Right kidney (tissue), 9 donors: ENCODE measurements at places on chromosomes 16 and 17.

DNA sequence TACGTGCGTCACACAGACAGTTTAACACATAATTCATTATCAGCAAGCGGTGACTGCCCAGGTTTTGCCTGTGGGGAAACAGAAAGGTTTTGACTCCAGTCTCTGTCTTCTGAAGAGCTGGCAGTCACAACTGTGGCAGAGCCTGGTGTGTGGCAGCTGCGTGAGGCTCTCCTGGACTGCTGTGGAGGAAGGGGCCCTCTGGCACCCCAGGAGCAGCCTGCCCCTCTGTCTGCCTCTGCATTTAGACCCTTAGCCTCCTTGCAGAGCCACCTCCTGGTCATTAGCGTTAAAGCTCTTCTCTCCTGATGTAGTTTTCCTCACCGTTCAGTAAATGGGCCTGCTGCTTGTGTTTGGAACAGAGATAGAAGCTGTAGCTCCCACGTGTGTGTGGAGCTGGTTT is 10.9 kb downstream of the RAB40C start:
- DNase-seq = no peak

DNA sequence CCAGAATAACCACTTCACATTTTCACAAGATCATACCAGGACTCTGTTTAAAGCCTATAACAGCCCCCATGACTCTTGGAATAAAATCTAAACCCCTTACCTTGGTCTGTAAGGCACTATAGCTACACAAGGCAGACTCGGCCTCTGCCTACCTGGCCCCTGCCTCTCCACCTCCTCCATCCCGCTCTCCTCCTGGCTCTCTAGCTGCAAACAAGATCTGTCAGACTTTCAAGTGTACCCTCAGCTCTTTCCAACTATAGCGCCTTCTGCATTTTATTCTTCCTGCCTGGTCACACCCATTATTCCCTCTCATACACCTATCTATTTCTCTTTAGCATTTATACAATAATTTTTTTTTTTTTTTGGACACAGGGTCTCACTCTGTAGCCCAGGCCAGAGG is 8.2 kb downstream of the USP31 start:
- DNase-seq = no peak

DNA sequence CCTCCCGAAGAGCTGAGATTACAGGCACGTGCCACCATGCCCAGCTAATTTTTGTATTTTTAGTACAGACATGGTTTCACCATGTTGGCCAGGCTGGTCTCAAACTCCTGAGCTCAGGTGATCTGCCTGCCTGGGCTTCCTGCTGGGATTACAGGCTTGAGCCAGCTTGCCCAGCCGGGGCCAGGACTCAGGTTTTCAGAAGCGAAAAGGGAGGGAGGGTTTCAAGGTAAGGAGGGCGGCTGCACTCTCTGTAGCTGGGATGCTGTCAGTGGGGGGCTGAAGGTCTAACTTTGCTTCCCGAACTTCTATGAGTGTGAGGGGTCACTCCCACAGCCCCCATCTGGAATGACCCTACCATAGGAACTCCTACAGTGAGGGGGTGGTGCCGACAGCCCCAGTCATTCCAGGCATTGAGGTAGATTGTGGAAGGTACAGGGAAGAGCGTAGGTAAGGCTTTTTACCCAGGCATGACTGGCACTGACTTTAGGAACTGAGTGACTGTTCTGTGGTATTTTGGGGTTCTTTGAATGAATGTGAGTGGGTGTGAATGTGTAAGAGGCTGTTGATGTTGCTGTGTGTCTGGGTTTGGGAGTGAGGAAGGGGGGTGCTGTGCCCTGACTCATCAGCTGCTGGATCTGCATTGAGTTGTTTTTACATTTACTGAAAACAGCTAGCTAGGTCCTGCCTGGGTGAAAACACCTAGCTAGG is 3.8 kb upstream of the C1QL1 start:
- no peak for DNase-seq

DNA sequence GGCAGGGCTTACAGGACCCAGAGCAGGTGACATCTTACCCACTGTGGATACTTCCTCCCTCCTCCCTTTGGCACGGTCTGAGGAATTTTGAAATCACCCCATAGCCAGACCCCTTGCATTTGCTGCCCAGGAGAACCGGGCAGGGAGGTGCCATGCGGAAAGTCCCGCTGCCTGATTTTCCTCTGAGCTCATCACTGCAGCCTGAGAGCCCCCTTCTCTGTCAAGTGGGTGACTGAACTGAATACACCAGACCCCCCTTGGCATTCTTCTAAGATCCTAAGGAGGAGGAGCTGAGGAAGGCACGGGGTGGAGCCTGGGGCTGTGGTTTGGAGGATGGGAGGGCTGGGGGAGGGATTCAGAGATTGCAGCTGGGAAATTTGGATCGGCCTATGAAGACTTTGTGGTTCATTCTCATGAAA is 173.4 kb downstream of the RAB11FIP4 start:
- no peak for DNase-seq

- DNase-seq = no peak
Observed at GRCh38 chr17:12445331-12445730, 220.4 kb upstream of the MYOCD start.
